ENCODE measurements at places on chromosomes 5 and 9. TPM values are rescaled to one million over a fixed set of nuclear protein-coding genes. Genes with fewer than 3 reads are reported as not detected.
A peak's percentile ranks its signal among the peaks of the same experiment; 100 is the strongest.

Gene COL27A1
- 71.1 TPM for polyA plus RNA-seq

Gene CTSV
- 1.4 TPM for polyA plus RNA-seq

Gene DNLZ
- 19.4 TPM for polyA plus RNA-seq

Gene WNT8A
- polyA plus RNA-seq: not detected

Gene SPATA31A6
- not detected for polyA plus RNA-seq

- DNase-seq: no peak
Measured at GRCh38 chr9:120186276-120186675, 393.7 kb downstream of the CDK5RAP2 start.

DNA sequence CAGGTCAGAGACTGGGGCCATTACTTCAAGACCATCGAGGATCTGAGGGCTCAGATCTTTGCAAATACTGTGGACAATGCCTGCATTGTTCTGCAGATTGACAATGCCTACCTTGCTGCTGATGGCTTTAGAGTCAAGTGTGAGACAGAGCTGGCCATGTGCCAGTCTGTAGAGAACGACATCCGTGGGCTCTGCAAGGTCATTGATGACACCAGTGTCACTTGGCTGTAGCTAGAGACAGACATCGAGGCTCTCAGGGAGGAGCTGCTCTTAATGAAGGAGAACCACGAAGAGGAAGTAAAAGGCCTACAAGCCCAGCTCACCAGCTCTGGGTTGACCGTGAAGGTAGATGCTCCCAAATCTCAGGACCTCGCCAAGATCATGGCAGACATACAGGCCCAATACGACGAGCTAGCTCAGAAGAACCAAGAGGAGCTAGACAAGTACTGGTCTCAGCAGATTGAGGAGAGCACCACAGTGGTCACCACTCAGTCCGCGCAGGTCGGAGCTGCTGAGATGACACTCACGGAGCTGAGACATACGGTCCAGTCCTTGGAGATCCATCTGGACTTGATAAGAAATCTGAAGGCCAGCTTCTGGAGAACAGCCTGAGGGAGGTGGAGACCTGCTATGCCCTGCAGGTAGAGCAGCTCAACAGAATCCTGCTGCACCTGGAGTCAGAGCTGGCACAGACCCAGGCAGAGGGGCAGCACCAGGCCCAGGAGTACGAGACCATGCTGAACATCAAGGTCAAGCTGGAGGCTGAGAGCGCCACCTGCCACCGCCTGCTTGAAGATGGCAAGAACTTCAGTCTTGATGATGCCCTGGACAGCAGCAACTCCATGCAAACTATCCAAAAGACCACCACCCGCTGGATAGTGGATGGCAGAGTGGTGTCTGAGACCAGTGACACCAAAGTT is 9.3 kb downstream of the NIPBL start:
- DNase-seq: no peak

DNA sequence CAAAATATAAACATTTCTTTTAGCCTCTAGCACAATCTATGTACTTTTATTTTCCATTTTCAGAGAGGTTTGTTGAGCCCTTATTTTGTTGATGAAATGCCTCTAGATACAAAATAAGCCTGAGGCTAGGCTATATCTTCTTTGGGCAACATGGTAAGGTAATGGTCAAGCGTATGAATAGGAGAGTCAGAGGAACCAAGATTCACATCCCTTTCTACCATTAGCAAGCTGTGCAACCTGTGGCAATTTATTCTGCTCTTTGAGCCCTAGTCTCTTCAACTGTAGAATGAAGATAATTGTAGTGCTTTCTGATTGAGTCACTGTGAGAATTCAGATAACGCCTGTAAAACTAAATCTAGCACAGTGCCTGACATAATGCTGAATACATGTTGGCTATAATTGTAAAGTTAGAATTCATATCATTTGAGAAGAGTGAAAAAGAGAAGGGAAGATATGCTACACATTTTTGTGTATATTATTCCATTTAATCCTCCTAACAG is 412.5 kb downstream of the CCDC171 start:
- no peak for DNase-seq

GRCh38 chr5:172730981-172731679 is 39.9 kb downstream of the DUSP1 start:
- peak; percentile 88 for DNase-seq

GRCh38 chr9:2809692-2810419 is 34.0 kb downstream of the PUM3 start:
- no peak for DNase-seq

DNA sequence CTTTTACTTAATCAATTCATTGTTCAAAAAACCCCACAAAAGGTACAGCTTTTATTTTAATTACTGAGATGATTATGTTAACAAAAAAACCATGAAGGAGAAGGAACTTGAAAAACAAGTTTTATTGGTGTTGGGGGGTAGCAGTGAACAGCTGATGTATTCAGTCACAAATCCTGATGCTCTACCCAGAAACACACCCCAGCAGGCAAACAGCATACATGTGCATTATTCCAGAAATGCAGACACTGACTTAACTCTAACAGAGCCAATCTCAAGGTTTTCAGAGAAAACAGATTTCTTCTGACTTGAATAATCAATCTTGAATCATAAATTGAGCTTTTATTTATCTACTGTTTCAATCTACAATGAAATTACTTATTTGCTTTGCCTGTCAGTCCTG is 175.2 kb downstream of the ZSWIM6 start:
- DNase-seq: no peak

DNA sequence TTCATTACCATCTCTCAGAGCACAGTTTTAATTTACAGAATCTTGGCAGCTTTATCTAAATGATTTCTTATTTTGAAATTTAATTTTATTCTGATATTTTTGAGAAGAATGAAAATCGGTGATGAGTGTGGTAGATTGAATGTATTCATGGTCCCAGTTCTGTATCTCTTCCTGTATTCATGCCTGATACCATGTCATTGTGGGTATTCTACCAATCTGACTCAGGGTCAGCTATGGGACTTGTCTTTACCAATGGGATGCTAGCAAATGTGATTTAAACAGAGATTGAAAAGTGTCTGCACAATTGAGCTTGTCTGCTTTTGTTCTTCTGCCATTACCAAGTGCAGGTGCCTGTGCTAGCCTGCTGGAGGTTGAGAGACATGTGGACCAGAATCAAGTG is 17.8 kb upstream of the ZNF618 start:
- DNase-seq: no peak

DNA sequence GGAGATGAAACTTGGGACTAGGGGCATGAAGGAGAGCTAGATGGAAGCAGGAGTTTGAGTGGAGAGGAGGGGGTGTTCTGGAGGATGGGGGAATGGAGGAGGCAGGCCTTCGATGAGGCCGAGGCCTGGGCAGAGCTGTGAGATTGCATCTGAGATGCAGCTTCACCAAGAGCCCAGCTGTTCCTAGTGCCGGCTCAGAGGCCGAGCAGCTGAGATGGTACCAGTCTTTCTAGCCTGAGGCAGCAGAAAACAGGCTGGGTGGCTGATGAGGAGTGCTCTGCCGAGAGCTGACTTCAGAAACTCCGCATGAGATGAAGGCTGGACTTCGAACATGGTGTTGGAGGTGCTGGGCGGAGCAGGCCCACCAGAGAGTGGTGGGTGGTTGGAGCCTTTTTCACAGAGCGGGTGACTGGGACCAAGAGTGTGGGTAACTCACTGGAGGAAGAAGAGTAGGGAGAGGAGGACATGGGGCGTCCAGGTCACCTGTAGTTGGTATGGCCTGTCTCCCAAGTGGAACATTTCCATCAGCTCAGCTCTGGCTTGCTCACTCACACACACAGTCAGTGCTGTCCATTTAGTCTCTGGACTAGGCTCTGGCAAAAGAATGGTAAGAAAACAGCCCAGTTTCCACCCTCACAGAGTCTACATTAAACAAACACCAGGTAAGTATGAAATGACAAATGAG is 54.7 kb downstream of the TMOD1 start:
- DNase-seq: no peak

DNA sequence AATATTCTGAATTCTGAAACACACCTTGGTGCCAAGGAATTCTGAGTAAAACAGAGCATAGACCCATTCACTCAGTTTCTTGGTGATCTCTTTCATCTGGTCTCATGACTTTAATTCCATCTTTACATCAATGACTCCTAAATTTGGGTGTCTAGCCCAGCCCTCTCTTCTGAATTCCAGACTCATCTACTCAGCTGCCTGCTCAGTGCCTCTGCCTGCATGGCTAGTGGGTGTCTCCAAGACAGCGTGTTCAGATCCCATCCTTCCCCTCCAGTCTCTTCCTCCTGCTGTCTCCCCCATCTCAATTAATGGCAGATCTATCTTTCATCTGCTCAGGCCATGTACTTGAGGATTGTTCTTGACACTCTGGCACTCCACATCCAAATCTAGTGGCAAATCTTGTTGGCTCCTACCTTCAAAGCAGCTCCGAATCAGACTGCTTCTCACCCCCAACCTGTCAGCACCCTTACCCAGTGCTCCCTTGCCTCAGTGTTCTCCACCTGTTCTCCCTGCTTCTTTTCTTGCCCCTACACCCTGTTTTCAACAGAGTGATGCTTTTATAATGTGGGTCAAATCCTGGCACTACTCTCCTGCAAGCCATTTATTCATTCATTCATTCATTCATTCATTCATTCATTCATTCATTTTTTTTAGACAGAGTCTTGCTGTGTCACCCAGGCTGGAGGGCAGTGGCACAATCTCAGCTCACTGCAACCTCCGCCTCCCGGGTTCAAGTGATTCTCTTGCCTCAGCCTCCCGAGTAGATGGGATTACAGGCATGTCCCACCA is 5.3 kb downstream of the CAVIN4 start:
- DNase-seq: no peak

DNA sequence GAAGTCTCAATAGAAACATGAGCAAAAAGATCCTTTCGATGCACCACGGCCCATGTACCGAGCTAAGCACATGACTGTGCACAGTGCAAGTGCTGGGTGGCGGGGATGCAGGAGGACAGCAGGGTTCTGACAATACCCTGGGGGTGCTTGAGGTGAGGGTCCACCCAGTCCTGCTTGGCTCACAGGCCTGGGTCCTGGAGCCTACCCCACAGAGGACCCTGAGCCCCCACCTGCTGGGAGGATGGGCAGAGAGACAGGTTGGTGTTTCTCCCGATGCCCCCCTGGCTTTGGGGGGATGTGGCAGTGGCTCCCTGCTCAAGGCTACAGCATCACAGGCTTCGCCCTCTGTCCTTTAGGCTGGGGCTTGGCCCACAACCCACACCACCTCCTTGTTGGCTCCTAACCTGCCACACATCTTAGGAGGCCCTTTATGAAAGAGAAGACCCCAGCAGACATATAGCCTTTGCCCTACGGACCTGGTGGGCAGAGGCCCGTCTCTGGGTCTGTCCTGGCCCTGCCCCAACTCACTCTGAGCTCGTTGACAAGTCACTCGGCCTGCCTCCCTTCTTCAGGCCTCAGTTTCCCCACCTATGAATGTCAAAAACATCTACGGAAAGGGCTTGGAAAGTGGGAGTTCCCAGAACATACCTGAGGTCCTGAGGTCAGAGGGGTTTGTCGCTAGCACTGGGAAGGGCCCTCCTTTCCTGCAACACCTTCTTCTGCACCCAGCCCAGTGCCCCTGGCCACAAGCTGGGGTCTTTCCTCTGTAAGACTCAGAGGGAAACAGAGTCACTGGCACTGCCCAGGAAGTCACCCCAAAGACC is 50.3 kb downstream of the BARX1 start:
- DNase-seq: no peak

- no peak for DNase-seq
Measured at GRCh38 chr5:20949636-20950035, 961.6 kb upstream of the CDH18 start.

- no peak for DNase-seq
Measured at GRCh38 chr5:158265346-158265745, 406.4 kb upstream of the CLINT1 start.

DNA sequence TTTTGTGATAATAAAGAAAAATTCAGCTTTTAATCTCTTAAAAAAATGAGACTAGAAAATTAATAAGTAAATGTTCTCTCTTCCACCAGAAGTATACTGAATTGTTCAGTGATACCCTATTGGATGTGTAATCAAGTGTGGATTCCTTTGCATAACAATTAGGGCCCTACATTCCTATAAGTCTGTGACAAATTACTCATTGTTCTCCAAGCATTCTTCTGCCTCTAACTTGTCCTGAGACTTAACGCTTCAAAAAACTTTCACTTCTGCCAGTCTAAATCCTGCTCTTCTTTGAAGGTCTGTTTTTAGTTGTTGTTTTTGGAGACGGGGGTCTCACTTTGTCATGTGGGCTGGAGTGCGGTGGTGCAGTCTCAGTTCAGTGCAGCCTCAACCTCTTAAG is 9.2 kb upstream of the DDX46 start:
- no peak for DNase-seq

DNA sequence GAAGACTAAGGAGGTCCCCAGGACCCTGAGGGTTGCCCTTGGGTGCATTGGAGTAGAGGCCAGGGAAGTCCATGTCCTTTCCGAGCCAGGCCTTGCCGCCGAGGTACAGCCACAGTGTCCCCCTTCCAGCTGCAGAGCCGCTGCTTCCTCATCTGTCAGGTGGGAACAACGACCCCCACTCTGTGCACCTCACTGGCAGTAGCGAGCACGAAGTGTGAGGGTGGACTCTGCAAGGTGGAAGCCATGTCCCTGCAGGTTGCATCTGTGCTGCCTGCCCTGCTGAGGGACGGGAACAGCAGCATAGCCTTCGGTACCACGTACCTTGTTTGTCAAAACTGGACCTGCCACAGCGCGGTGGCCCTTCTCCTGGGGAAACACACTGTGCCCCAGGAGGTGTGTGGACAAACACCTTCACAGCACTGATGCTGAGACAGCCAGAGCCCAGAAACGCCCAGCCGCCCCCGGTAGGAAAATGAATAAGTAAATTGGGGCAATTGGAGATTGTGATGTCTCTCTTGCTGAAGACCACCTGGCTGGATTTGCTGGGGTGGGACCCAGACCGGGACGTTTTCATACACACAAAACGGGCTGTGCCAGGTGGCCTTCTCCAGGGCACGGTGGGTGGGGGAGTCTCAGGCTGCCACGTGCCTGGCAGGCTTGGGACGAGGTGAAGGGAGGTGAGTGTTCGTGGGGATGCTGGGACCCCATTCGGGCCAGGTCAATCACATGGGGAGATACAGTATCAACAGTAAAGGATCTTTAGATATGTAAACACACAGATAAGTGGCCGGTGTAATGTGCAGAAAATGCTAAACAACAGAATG is 157.3 kb downstream of the RXRA start:
- DNase-seq: no peak

- no peak for DNase-seq
Measured at GRCh38 chr5:154215571-154216325, 25.2 kb downstream of the GALNT10 start.

DNA sequence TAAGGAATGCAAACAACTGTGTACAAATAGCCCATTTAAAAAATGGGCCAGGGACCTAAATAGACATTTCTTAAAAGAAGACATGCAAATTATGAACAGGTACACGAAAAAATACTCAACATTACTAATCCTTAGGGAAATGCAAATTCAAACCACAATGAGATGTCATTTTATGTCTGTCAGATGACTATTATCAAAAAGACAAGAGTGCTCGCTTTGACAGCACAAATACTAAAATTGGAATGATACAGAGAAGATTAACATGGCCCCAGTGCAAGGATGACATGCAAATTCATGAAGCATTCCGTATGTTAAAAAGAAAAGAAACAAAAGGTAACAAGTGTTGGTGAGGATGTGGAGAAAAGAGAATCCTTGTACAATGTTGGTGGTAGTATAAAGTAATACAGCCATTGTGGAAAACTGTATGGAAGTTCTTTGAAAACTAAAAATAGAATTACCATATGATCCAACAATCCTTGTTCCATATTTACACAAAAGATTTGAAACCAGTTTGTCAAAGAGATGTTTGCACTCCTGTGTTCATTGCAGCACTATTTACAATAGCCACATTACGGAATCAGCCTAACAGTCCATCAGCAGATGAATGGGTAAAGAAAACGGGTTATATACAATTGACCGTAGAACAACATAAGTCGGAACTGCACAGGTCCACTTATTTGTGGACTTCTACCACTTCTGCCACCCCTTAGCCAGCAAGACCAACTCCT is 47.2 kb upstream of the PCAT7 start:
- no peak for DNase-seq

Data from pancreas (tissue), 10 donors.